NCI-H187 (cell line): ENCODE measurements at places on chromosomes 11 and 22.

DNA sequence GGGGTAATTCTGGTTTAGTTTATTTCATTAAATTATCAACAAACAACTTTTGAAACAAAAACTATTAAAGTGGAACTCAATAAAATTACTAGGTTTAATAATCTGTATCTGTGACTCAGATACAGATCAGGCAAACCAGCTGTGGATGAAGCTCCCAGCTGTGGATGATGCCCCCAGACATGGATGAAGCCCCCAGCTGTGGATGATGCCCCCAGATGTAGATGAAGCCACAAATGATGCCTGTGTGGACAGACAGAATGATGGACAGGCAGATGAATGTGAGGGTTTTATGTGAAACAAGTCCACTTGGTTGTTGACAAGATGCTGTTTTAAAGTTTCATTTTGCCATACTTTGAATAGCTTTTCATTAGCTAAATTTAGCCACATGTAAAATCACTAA lies 5.8 kb upstream of the ZNF74 start:
- no peak for DNase-seq

GRCh38 chr11:72609045-72609444 lies 65.2 kb downstream of the PDE2A start:
- DNase-seq: no peak

GRCh38 chr11:71242391-71242790 lies 10.0 kb downstream of the SHANK2 start:
- DNase-seq: no peak

- DNase-seq: no peak
These were observed 50.6 kb downstream of the ME3 start for GRCh38 chr11:86621854-86622253.

- DNase-seq: no peak
These were observed 29.3 kb upstream of the MUC5B start for GRCh38 chr11:1193326-1194230.

- DNase-seq: no peak
These were observed 28.8 kb downstream of the CHKA start for GRCh38 chr11:68092411-68092810.

DNA sequence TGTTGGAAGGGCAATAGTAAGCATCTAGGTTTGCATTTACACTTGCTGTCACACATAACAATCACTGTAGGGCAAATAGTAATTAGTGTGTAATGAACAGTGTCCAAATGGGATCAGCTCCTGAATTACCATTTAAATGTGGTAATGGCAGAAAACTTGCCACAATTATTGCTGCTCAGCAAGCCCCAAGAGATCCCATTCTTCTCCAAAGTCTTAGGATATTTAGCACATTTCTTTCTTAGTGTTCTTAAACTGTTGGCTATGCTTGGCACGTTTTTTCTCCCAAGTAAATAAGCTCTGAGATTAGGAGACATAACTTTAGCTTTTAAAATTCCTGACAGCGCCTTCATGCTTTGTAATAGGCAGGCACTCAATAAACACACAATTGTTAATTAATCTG lies 1037.0 kb downstream of the DLG2 start:
- no peak for DNase-seq

GRCh38 chr22:37188901-37189466 lies 937 bp upstream of the C1QTNF6 start:
- DNase-seq: no peak

- DNase-seq: no peak
These were observed 698.7 kb upstream of the ANO3 start for GRCh38 chr11:25633230-25633629.

GRCh38 chr11:114259124-114259526 lies 37.1 kb upstream of the NNMT start:
- no peak for DNase-seq

GRCh38 chr11:95148406-95148805 lies 58.8 kb downstream of the ENDOD1 start:
- DNase-seq: no peak

DNA sequence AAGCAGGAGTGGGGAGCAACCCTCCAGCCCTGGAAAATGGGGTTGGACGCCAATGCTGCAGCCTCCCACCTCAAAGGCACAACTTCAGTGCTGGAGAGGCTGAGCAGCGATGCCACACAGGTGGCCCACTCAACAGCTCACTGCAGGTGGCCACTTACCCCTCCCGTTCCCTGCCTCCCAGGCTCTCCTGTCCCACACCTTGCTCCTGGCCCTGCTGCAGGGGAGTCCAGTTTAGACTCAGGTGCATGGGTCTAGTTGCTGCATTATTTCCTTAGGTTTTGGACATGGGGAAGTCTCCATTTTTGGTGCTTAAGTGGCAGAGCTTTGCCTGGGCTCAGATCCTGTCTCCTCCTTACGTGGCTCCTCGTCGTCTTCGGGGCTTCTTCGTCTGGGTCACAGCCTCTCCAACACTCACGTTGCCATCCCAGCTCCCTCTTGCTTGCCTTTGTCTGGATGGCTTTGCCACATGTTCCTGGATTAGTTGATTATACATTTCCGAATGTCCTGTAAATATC lies 898.3 kb downstream of the BRD1 start:
- DNase-seq: no peak

DNA sequence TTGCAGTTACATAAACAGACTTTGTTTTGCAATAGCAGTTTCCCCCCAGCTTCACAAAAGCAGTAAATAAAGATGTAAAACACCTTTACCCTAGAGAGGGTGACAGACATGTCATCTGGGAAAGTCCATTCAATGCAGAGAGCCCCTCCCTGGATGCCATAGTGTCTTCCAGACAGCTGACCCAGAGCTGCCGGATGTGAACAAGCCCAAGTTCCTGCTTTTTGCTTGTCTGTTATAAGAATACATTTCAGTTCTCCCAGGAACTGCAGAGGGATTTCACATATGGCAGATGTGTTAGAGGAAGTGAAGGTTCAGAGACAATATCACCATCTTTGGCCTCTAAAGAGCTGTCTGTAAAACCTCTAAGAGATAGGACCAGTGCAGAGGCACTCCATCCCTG lies 48.9 kb downstream of the RELT start:
- DNase-seq: no peak

DNA sequence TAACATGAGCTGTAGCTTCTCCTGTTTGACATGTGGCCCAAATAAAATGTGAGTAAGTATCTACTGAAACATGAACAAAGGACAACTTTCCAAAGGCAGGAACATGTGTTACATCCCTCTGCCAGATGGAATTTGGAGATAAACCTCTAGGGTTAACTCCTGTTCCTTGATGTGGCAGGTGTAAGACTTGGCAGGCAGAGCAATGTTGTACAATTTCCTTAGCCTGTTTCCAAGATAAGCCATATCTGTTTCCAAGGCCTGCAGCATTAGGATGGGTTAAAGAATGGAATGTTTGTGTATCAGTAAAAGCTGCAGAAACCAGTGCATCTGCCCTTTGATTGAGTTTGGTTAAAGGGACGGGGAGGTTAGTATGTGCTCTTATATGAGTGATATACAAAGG lies 8.8 kb upstream of the DNAJB13 start:
- DNase-seq: no peak

- DNase-seq: no peak
These were observed 3.9 kb downstream of the TENM4 start for GRCh38 chr11:79436919-79437277.

DNA sequence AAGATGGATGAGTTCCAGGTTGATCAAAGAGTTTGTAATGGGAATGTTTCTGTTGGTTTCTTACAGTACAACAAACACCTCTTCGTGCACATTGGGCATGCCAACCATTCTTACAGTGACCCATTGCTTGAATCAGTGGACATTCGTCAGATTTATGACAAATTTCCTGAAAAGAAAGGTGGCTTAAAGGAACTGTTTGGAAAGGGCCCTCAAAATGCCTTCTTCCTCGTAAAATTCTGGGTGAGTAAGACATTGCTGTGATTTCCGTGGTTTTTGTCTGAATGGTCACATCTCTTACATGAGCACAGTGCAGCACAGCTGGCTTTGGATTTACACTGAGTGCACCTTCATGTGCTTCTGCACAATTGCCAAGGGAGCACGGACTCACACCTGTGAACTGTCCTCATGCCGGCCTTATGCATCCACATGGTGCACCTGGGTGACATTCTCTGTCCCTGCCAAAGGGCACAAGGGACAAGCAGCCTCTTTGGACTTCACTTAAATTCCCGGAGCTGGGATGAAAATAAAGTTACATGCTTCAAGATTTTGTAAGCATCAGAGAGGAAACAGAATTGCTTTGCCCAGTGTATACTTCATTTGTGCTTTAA lies 107.1 kb upstream of the RASSF10 start:
- no peak for DNase-seq

DNA sequence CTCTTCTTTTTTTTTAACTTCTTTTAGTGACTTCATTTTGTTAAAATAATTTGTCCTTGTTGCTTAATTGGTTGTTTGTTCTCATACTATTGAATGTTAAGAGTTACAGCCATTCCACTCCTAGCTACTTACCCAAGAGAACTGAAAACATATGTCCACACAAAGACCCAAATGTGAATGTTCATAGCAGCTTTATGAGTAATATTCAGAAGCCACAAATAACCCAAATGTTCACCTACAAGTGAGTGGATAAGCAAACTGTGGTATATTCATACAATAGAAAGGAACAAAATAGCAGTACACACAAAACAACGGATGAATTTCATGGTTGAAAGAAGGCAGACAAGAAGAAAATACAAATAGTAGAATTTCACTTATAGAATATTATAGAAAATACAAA lies 1.4 kb upstream of the OR4D11 start:
- DNase-seq: no peak

DNA sequence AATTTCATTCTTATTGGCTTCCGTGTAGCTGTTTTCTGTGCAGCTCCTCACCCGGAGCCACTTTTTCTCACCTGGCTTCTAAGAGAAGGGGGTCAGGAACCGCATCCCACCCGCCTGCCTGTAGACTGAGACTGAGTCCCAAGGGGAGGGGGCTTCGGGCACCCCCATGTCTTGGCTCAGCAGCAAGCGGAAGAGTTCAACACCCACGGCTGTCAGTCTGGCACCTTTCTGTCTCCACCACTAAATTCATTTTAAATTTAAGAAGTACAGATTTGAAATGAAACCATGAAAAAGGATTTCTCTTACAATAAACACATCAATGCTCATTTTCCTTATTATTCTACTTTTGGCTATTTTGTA lies 66.7 kb downstream of the EFCAB6 start:
- no peak for DNase-seq

DNA sequence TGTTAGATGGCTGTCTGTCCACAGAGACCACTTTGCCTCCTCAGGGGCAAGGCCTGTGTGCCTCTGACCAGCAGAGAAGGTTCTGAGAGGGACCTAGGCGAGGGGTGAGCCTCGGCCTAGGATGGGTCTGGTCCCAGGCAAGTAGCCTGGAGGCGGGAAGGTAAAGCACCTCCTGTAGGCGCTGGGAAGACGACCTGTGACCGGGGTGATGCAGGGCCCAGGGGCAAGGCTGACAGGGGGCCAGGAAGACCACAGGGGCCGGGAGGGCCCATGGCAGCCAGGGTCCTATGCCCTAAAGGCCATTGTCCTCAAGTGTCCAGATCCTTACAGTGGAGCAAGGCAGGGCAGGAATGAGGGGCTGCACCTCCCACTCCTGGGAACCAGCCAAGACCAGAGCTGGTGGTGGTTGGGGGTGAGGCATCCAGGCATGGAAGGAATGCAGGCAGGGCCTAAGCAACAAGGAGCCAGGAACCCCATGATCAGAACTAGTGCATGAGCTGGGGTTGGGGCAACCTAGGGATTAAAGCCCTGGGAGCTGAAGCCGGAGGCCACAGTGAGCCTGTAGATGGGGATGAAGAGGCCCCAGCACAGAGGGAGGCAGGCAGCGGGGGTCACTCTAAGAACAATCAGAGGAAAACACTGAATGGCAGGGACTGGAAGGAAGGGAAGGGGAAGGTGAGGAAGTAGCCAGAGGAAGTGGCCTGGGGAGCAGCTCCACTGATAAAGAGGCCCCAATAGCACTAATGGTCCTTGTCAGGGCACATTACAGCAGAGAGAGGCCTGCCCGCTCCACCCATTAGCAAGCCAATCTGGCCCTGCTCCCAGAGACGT lies 32.9 kb upstream of the KLHL35 start:
- no peak for DNase-seq

GRCh38 chr11:117092951-117093590 lies 5.2 kb downstream of the SIK3 start:
- no peak for DNase-seq

GRCh38 chr11:64447831-64448598 lies 89.1 kb downstream of the RPS6KA4 start:
- DNase-seq: no peak

- DNase-seq: no peak
These were observed 91.3 kb upstream of the KCNQ1OT1 start for GRCh38 chr11:2791139-2791520.

DNA sequence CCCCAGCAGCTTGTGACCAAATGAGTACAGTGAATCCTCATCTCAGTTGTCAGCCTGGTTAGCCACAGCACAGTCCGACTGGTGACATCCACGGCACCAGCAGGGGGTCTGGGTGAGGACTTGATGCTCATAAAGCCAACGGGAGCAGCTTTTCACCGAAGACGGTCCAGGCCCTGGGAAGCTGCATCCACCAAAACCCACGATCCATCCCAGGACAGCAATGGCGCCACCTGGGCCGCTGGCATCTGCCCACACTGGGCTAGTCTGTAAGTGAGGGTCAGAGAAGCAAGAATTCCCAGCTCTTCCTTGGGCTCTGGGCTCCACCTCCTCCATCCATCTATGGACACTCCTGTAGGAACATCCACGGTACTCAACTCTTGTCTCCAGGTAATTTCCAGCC lies 25.1 kb upstream of the FXYD6 start:
- DNase-seq: no peak

GRCh38 chr22:38788846-38789245 lies 5.1 kb downstream of the DNAL4 start:
- no peak for DNase-seq

DNA sequence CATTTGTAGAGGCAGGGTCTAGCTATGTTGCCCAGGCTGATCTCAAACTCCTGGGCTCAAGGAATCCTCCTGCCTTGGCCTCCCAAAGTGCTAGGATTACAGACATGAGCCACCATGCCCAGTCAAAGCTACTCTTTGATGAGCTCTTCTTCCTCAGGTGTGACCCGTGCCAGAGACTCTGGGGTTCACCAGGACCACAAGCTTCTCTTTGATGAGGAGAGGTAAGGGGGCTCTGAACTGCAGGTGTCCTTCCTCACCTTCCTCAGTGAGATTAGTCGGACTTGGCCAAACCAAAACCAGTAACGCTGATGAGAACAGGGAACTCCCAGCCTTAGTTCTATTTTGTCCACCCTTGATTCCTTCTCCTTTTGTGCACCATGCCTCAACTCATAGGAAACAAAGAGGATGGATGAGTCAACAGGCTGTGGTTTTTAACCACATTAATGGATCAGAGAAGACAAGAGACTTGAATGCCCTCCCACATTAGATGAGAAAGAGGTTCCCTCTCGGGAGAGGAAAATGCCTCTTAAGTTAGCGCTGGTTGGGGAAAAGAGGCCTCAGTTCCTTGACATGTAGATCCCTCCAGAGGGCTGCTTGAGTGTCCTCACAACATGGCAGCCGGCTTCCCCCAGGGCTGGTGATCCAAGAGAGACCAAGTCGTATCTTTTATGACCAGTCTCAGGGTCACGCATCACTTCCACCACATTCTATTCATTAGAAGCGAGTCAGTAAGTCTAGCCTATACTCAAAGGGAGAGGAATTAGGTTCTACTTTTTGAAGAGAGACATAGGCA lies 25.7 kb upstream of the CTR9 start:
- DNase-seq: no peak

- DNase-seq: no peak
These were observed 60.6 kb downstream of the PPP6R2 start for GRCh38 chr22:50403701-50404101.

GRCh38 chr11:108115500-108116140 lies 5.7 kb upstream of the ACAT1 start:
- DNase-seq: peak; percentile 52

- DNase-seq: no peak
These were observed 549.1 kb downstream of the MN1 start for GRCh38 chr22:27252282-27253049.

GRCh38 chr11:71992136-71992730 lies 6.5 kb upstream of the IL18BP start:
- no peak for DNase-seq
